Amniotic epithelial cell (primary cell): ENCODE measurements at places on chromosomes 6 and 20.

DNA sequence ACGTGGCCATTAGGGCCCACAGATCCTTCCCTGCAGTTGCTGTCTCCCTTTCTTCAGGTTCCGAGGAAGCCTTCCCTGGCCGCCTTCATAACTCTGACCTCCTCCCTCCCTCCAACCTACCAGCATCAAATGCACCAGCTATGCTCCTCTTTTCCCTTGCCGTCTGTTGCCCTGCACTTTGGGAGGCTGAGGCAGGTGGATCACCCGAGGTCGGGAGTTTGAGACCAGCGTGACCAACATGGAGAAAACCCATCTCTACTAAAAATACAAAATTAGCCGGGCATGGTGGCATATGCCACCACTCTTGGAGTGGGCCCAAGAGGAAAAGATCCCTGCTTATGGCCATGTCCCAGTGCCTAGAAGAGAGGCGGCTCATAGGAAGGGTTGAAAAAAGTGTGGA is 31.8 kb downstream of the RNASET2 start:
- DNase-seq: no peak

DNA sequence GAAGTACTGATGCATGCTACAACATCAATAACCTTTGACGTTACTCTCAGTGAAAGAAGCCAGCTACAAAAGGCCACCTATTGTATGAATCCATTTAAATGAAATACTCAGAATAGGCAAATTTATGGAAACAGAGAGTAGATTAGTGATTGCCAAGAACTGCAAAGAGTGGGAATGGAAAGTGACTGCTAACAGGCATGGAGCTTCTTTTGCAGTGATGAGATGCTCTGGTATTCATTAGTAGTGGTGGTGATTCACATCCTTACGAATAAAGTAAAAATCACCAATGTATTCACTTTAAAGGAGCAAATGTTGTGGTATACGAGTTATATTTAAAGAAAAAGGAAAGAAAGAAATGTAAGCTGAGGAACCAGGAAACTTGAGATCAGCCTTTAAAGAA is 126.8 kb upstream of the SAMD5 start:
- no peak for DNase-seq

DNA sequence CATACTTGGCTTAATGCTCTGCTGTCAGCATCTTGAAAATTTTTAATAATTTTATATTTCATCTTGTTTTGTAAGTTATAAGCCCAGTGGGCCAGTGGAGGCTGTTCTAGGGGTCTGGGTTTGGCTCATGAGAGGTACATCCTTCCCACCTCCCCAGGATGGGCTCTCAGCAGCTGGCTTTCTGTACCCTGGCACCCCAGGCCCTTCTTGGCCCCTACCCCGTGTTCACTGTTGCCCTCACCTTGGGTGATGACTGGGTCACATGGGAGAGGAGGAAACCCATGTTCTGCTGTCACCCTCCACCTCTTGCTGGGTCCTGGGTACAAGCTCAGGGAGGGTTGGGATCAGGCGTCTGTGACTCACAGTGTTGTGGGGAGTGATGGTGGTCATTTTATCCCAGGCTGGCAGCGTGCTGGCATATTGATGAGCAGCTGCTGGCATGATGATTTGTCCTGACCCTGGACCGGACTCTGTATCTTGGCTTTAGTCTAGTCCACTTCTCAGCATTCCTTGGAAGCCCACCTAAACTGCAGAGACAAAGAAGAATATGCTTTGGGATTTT is 34.6 kb downstream of the SLC16A10 start:
- no peak for DNase-seq

GRCh38 chr6:117264692-117265409 is 507 bp upstream of the VGLL2 start:
- DNase-seq: peak; percentile 13

DNA sequence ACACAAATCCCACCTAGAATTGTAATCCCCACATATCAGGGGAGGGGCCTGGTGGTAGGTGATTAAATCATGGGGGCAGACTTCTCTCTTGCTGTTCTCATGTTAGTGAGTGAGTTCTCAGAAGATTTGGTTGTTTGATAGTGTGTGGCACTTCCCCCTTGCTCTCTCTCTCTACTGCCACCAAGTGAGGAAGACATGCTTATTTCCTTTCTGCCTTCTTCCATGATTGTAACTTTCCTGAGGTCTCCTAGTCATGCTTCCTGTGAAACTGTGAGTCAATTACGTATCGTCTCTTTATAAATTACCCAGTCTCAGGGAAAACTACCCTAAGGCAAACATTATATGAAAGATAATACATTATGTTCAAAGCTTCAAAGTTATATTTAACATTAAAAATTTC is 1297.5 kb upstream of the CITED2 start:
- peak; percentile 4 for DNase-seq

- peak; percentile 45 for DNase-seq
These were observed 52.4 kb downstream of the NINL start for GRCh38 chr20:25532971-25533391.

GRCh38 chr6:34969662-34970265 is 80.7 kb downstream of the ANKS1A start:
- peak; percentile 77 for DNase-seq

DNA sequence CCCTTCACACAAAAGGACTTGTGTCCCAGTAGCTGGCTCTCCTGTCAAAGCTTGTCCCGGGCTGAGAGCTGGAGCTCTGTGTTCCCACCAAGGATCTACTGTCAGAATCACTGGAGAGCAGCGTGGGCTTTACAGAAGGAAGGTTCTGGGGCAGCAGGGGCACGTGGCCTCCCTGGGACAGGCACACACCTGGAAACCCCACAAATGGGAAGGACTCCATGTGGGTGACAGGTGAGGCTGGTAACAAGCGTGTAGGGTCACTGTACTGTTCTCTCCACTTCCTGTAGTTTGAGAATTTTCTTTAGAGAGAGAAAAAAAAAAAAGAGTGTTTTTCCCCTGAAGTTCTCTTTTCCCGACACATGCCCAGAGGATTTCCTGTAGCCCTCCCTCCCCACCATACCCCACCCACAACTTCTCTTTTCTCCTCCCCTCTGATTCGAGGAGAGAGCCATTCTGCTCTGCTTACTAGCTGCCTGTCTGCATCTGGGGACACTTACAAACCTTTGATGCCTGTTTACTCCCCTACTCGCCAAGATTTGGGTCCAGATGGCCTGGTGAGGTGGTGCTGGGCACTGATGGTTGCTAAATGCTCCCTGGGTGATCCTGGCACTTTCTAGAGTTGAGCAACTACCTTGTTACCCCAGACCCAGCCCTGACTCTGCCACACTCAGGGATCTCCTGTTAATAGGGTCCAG is 84.1 kb upstream of the SIRPA start:
- DNase-seq: peak; percentile 37

GRCh38 chr6:164114651-164115050 is 700.1 kb downstream of the QKI start:
- no peak for DNase-seq

DNA sequence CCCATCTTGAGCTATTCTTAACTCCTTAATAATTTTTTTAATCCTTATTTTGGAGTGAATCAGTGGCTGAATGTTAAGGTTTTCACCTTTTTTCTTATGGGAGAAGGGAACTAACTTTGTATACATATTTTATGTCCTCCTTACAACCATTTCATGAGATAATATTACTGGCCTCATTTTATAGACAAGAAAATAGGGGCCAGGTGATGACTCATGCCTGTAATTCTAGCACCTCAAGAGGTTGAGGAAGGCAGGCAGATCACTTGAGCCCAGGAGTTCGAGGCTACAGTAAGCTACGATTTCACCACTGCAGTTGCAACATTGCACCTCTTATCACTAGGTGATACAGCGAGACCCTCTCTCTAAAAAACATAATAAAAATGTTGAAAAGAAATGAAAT is 128.7 kb downstream of the TMEM242 start:
- peak; percentile 47 for DNase-seq

DNA sequence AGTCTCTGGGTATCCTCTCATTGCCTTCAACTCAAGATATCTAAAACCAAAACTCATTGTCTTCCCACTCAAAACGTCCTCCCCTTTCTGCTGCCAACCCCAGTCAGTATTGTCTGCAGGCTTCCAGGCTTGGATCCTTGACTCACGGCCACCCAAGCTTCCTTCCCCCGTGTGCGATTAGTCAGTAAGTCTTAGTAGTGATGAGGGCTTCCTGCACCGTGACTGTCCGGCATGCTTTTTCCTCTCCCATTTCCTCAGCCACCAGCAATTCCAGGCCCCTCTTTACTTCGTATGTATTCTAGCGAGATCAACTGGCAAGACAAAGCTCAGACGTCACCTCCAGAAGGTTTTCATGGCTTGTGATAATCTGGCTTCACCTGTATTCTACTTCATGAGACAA is 88.6 kb upstream of the DUSP22 start:
- no peak for DNase-seq

- DNase-seq: no peak
These were observed 325.9 kb downstream of the COL12A1 start for GRCh38 chr6:74879976-74880375.

DNA sequence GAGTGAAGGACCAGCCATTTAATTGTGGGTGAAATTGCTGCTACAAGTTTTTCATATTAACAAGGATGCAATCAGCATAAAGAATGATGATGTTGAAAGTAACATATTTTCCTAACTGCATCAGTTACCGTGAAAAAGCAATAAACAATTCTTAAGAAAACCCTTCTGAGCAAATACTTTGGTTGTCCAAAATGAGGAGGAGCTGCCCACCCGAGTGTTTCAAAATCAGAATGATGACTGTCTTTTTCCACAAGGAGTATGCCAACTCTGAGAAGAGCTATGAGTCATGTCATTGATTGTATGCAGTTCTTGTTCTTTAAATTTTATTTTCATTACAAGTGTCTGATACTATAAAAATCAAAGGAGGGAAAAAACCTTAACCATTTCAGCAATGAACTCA is 470.5 kb downstream of the COL12A1 start:
- peak; percentile 96 for DNase-seq

- peak; percentile 95 for DNase-seq
These were observed 430.3 kb upstream of the SOX4 start for GRCh38 chr6:21163110-21163837.

DNA sequence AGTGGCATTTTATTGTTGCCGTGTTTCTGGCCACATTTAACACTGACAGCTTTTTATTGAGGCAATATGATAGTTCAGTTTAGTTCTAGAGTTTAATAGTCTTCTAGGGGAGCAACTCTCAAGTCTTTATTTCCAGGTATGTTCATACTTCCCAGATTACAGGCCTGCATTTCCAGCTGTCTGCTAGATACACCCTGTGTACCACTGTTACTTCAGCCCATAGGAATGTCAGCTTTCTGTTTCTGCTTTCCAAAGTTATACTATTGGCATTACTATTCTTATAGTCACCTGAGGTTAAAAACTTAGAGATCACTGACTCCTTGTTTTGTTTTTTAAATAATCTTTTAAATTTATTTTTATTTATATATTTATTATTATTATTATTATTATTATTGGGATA is 7.6 kb downstream of the ZNF451 start:
- peak; percentile 36 for DNase-seq

GRCh38 chr6:13989496-13990144 is 64.9 kb downstream of the RNF182 start:
- no peak for DNase-seq

GRCh38 chr20:62622877-62623487 is 19.3 kb upstream of the SLCO4A1 start:
- no peak for DNase-seq

DNA sequence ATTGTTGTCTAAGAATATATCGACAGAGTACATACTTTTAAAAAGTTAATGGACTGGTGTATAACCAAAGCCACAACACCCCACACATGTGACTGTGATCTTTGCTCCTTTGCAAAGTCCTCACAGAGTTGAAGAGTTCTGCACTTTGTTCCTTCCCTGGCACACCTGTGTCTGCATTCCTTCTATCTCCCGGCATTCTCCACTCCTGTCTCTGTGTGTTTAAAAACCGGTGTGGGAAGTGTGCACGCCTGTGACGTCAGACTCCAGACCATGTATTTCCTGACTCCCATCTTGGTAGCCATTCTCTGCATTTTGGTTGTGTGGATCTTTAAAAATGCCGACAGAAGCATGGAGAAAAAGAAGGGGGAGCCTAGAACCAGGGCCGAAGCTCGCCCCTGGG is at the start of gene IYD:
Gene IYD, plus strand, starts transcription at position 251 of the 400 bp plus-strand sequence. Its CDS starts 20 bp downstream, at position 271.
- DNase-seq: no peak

- no peak for DNase-seq
These were observed 998.0 kb upstream of the GJE1 start for GRCh38 chr6:141134723-141135122.

DNA sequence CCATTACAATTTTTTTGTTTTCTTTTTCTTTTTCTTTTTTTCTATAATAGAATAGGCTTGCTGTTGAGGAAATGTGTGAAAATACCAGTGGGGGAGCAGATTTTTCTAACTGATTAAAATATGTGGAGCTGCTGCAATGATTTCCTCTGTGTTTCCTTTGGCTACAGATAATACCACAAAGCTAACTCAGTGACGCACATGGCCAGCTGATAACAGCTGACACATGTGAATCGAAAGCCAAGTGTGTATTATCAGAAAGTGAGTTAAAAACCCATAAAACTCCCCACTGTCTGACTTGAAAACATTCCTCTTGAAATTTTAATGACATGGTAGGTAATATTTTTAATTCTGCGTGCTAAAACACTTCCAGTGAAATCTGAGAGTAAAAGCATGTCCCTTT is 70.8 kb upstream of the AHI1 start:
- DNase-seq: peak; percentile 88

DNA sequence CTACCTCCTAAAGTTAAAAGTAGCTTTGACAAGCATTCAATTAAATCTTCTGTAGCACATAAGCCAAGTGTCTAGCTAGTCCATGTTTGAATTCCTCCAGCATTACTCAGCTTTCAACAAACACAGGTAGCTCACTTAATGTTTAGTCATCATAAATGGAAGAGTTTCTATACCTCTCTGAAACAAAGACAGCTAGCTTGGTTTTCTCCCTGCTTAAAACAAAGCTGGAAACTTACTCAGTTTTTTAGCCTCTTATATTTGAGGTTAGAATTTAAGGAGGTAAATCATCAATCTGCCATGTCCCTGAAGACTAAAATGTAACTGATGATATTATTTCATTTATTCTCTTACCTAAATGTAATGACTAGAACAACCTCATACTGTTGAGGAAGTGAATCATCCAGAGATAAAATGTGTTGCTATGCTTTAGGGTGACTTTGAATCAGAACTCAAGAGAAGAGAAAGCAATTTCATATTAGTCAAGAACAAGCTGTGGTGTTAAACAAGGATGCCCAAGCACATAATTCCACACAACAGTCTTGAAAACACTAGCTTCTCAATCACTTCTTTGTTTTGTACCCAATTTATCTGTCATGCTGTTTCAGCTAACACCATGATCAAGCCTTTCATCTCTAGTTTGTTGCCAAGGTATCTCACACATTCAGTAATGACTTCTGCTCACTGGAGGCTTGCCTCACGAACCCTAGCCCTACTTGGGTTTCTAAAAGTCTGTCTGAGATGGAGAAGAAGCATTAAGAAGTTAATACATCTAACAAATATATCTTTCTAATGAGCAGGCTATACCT is 251.9 kb downstream of the EPM2A start:
- DNase-seq: peak; percentile 46

DNA sequence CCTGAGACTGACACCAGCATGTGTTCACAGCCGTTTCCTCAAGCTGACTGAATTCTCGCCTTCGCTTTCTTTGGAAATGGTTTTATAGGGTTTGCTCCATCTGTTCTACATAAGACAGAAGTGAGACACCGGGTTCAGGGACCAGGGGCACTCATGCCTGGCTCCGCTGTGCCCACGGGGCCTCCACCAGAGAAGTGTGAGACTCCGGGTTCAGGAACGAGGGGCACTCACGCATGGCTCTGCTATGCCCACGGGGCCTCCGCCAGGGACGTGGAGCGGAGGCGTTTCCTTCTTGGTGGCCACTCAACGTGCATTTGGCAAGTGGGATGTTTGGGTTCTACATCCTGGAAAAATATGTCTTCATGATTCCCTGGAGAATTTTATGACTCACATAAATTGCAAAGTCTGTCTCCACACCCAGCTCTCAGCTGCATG is 106.6 kb downstream of the RNASET2 start:
- DNase-seq: no peak
